ENCODE measurements at places on chromosomes 12 and 14. TPM values are rescaled to one million over a fixed set of nuclear protein-coding genes. Genes with fewer than 3 reads are reported as not detected.

Gene FAM181A
- total RNA-seq: not detected

Gene RFLNA
- not detected for total RNA-seq

Gene LRRC10
- total RNA-seq: not detected

Gene ZFYVE1
- 3.2 TPM for total RNA-seq

Gene TMEM52B
- not detected for total RNA-seq

Gene RTL1
- not detected for total RNA-seq

Gene PIANP
- total RNA-seq: not detected

Gene LRTM2
- total RNA-seq: not detected

Gene KHNYN
- total RNA-seq: 20.0 TPM

Gene SLC6A12
- total RNA-seq: not detected

Gene BIN2
- total RNA-seq: 0.29 TPM

Gene ANO4
- total RNA-seq: not detected

Gene SIX1
- 0.49 TPM for total RNA-seq

Gene RERG
- 4.3 TPM for total RNA-seq

Gene CD163L1
- total RNA-seq: 1.3 TPM

Gene MYF6
- total RNA-seq: not detected

Gene RAD51AP1
- total RNA-seq: 51.3 TPM

Data from K562 (cell line).